ENCODE measurements at places on chromosomes 6 and 20.

DNA sequence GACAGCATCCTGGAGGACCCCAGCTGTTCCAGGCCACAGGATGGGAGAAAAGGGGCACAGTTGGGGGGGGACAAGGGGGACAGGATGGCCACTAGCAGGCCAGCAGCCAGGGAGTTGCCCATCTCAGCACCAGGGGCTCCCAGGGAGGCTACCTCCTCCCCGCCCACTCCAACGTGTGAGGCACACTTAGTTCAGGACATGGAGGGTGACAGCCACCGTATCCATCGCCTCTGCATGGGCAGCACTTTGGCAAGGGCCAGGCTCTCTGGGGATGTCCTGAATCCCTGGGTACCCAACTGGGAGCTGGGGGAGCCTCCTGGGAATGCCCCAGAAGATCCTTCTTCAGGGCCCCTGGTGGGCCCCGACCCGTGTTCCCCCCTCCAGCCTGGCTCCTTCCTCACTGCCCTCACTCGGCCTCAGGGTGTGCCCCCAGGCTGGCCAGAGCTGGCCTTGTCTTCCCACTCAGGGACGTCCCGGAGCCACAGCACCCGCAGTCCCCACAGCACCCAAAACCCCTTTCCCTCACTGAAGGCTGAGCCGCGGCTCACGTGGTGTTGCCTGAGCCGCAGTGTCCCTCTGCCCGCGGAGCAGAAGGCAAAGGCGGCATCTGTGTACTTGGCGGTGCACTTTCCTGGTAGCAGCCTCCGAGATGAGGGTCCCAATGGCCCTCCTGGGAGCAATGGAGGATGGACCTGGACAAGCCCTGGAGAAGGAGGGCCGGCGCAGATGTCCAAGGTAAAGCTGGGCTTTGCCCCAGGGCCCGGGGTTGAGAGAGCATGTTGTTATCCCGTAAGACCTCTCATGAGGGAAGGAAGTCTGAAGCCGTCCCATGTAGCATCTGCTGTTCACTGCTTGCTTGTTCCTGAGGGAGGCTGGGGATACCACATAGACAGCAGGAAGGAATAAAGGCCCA lies 30.7 kb downstream of the ZNF831 start:
- no peak for DNase-seq

DNA sequence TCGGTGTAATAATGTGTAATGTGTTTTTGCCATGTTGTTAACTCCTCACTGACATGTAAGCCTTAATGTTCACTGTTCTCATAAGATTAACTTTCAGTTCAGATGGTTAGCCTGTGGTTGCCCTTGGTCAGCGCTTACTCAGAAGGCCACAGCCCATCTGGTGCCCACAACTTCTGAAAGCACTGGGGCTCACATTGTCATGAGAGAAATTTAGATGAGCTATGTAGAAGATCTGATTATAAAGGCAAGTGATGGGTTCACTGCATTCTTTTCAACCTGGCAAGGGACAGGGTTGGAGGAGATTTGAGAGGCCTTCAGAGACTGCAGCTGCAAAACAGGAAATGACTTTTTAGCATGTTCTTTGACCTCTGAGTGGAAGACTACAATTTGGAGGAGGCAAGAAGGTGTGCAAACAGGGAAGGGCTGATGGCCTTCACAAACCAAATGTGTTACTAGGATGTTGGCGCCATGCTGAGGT lies 242.3 kb upstream of the SUPT3H start:
- DNase-seq: no peak

- no peak for DNase-seq
Measured at GRCh38 chr6:134974370-134974769, 24.5 kb upstream of the ALDH8A1 start.

DNA sequence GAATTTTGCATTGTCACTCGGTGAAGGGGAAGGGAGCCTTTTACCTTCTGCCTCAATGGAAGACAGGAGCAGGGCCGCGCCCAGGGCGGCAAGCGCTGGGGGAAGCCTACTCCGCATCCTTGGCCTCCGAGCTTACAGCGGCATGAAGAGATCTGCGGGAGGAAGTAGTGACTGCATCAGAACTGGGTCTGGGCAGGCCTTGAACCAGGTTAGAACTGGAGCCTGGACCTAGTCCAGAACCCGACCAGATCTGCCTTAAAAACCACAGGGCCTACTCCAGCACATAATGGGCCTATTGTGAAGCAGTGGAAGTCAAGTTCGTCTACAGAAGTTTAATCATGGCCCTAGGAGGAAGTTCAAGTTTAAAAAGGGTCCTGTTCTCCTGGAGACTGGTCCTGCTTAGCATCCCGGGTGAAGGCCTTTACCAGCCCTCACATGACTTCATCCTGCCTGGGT lies 3.1 kb downstream of the COL12A1 start:
- no peak for DNase-seq

DNA sequence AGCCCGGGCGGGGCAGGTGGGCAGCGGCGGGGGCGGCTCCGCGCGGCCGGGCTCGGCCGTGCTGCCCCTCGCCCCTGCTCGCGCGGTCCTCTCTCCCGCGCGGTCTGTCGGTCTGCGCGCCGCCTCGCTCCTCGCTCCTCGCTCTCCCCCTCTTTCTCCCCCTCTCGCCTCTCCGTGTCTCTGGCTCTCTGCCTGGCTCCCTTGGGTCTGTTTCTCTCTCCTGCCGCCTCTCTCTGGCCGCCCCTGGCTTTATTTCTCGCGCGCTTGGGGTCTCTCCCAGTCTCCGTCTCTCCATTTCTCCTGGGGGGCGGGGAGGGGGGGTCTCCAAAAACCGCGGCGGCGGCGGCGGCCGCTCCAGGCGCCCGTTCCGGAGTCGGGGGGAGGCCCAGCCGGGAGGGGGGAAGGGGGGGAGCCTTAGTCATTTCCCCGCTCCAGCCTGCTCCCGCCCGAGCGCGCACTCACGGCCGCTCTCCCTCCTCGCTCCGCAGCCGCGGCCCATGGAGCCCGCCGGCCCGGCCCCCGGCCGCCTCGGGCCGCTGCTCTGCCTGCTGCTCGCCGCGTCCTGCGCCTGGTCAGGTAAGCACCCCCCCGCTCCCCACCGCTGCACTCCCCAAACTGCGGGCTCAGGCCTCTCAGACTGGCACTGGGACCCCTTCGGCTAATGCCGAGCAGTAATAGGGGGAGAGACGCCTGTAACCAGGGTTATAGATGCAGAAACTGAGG lies at the start of gene SIRPA:
TSS of gene SIRPA (plus strand) at position 457 of the 723 bp plus-strand sequence. CDS start at position 498, 41 bp downstream.
- peak; percentile 45 for DNase-seq

GRCh38 chr6:3422435-3423070 lies 34.3 kb downstream of the SLC22A23 start:
- DNase-seq: no peak

GRCh38 chr6:166957087-166957804 lies 896 bp upstream of the RNASET2 start:
- peak; percentile 15 for DNase-seq

DNA sequence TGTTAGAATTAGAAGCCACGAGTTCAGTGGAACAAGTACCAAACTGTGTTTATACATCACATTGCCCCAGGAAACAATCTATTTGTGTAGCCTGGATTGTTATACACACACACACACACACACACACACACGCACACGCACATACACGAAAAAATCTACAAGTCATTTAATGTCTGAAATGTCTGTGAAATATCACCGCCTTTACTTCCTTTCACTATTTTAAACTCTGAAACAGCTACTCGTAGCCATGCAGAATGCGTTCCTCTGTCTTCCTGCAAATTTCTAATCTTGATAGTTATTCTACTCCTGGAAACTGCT lies 84.4 kb upstream of the SCAF8 start:
- DNase-seq: no peak

- DNase-seq: no peak
Measured at GRCh38 chr20:53847837-53848170, 222.6 kb downstream of the BCAS1 start.

- no peak for DNase-seq
Measured at GRCh38 chr20:47999166-47999565, 213.9 kb upstream of the SULF2 start.

- DNase-seq: no peak
Measured at GRCh38 chr6:129619579-129620233, 90.3 kb downstream of the ARHGAP18 start.

GRCh38 chr6:34872332-34872731 lies 15.5 kb downstream of the TAF11 start:
- no peak for DNase-seq

DNA sequence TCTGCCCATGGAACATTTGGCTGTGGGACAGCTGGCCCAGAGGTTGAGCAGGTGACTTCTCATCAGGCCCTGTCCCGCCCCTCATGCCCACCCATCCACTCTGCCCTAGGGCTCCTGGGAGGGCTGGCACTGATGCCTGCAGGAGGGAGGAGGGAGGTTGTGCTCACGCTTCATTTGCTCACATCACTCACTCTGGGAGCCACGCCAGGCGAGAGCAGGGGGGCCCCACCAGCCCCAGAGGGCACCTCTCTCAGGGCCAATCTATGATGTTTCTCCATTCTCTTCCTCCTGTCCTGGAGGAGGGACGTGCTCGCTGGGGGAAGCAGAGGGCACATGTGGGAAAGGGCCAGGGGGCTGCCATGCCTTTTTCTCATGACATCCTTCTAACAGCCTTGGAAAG lies 10.9 kb upstream of the GLP1R start:
- no peak for DNase-seq

DNA sequence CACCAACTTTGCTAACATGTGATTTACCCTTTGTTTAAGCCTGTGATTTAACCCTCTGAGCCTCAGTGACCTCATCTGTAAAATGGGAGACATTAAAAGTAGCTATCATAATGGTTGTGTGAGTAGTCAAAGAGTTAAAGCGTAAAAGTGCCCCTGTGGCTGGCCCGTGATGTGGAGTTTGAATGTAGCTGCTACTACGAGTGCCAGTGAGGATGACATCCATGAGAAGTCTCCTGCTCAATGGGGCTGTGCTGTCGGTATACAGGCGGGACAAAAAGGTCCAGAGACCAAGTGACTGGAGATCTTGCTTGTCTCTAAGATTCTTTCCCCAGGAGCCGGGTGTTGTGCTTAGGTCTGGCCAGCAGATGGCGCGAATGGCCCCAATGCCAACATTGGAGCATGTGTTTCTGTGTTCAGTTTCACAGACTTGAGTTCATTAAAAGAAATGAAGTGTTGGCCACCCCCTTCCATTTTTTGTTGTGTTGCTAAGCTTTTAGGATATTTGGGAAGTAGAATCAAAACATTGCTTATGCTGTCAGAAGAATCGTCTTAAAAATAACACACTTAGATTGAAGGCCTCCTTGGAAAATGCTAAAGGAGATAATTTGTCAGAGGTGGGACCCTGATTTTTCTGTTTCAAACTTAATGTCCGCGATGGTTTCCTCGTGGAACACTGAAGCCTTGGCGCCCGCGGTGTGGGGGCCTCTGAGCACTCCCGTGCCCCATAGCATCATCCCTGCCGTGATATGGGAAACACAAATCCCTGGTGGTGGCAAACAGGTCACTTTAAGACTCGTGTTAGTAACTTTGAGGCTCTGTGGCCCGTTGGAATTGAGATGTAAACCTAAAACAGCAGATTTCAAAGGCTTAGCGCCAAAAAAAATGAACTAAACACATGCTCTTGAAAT lies 9.3 kb upstream of the RBM38 start:
- peak; percentile 73 for DNase-seq

- no peak for DNase-seq
Measured at GRCh38 chr20:21004386-21005076, 101.6 kb downstream of the LINC00237 start.

- no peak for DNase-seq
Measured at GRCh38 chr6:43077981-43078511, 1.9 kb downstream of the PTK7 start.

- no peak for DNase-seq
Measured at GRCh38 chr6:1267057-1267732, 44.7 kb upstream of the FOXQ1 start.

DNA sequence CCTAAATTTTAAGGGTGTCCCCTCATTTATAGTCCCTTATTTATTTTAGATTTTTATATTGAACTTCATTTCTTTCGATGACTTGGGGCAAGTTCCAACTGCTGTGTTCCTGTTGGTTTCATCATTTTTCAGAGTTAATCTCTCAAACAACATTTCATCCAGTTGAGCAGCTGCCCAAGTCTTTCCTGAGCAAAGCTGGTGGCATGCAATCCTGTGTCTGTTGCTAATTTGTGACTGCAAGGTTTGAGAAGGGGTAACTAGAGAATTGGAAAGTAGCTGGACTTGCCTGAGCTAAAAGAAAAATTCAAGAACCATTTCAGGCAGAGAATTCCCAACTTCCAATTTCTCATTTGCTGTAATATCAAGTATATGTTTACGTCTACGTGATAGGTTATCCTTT lies 881.5 kb upstream of the SLC35B3 start:
- no peak for DNase-seq

- DNase-seq: no peak
Measured at GRCh38 chr20:23023621-23024177, 11.4 kb upstream of the SSTR4 start.

DNA sequence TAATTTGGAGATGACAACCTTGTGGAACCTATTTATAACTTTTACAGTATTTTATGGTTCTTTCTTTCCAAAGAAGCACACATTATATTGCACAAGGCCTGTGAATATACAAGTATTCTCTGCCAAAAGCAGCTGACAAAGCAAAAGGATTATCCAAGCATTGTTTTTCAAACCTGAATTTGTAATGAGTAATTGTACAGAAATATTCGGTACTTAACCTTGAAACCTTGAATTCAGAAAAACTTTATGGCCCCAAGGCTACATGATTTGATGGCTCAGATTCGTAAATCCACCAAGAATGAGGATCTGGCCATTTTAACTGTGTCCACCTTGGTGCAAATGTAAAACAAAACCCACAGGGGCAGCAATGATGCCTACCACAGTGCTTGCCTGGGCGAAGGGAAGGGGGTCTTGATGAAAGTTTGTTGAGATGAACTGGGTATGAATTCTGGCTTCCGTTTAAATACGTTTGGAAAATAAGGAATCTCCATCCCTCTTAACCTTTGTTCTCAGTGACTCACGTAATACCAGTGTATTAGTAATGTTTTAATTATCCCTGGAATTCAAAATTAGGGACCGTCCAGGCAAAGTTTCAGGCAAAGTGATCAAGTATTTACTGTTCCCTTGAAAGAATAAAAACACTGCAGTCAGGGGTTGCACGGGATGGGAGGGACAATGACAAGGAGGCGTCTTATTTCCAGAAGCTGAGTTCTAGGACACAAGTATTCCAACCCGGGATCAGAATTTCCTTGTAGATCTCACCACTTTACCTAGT lies 2.7 kb upstream of the RBM24 start:
- no peak for DNase-seq

DNA sequence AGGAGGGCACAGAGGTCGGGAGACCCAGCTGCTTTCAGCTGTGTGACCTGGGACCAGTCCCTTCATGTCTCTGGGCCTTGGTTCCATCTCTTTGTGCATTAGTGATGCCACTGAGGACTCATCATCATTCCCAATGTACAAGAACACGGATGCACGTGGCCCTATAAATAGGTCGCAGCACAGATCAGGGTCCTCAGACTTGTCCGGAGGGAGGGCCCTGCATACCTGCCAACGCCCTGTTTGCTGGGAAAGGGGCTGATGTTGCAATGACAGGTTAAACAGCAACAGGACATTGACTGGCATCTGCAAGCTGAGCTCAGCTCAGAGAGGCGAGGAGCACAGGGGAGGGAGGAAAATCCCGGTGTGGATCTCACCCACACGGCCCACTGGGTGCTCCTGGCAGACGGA lies 21.8 kb downstream of the TGM2 start:
- DNase-seq: no peak

DNA sequence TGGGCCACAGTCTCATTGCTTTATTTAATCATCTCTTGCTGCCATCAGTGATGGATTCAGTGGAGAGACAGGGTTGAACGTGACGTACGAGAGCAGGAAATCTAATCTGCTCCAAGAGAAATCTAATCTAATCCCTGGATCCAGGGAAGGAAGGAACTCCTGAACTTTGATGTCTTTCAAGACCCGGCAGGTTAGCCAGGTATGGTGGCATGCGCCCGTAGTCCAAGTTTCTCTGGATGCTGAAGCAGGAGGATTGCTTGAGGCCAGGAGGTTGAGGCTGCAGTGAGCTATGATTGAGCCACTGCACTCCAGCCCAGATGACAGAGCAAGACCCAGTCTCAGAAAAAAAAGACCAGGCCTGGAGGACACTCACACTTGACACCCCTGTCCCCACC lies 11.4 kb upstream of the PGC start:
- no peak for DNase-seq
